ENCODE measurements at places on chromosomes 3 and 15. TPM values are rescaled to one million over a fixed set of nuclear protein-coding genes. Genes with fewer than 3 reads are reported as not detected.

The FOXB1 gene
- not detected for total RNA-seq

The CLRN1 gene
- not detected for total RNA-seq

The CDCP1 gene
- total RNA-seq = 7.2 TPM

The DNAH12 gene
- total RNA-seq = not detected

The MED12L gene
- 0.29 TPM for total RNA-seq

The SAMD7 gene
- not detected for total RNA-seq

The DLEC1 gene
- 0.18 TPM for total RNA-seq

The SMCO1 gene
- total RNA-seq = not detected

The TGM4 gene
- not detected for total RNA-seq

The CCK gene
- total RNA-seq = not detected

The DHFR2 gene
- 1.6 TPM for total RNA-seq

The UBA5 gene
- 42.9 TPM for total RNA-seq

The PLA2G4B gene
- 1.4 TPM for total RNA-seq

The FGF12 gene
- total RNA-seq = under 0.01 TPM

The OR5K3 gene
- total RNA-seq = not detected

The CPA3 gene
- 0.29 TPM for total RNA-seq

The IL17RB gene
- total RNA-seq = not detected

The NAALADL2 gene
- 0.86 TPM for total RNA-seq

The RTP1 gene
- not detected for total RNA-seq

The CELSR3 gene
- total RNA-seq = 0.86 TPM

The NSUN3 gene
- total RNA-seq = 6.2 TPM

The SCN11A gene
- not detected for total RNA-seq

The HRG gene
- total RNA-seq = not detected

The ADAMTSL3 gene
- total RNA-seq = not detected

The IGSF11 gene
- total RNA-seq = under 0.01 TPM

The CFAP91 gene
- total RNA-seq = not detected

The ITIH1 gene
- total RNA-seq = not detected

The ADAMTS7 gene
- total RNA-seq = 3.2 TPM

The SRGAP3 gene
- total RNA-seq = 4.6 TPM

The CPN2 gene
- not detected for total RNA-seq

The VGLL3 gene
- total RNA-seq = 43.0 TPM

The ARHGAP31 gene
- total RNA-seq = 4.6 TPM

The ARNT2 gene
- total RNA-seq = 9.5 TPM

The BUB1B gene
- 15.3 TPM for total RNA-seq

The STRIT1 gene
- total RNA-seq = not detected

The EIF3J gene
- 31.1 TPM for total RNA-seq

The SELENOT gene
- 169 TPM for total RNA-seq

The MTHFS gene
- 34.0 TPM for total RNA-seq

The NTRK3 gene
- not detected for total RNA-seq

All from myometrial cell (primary cell).